Bronchial smooth muscle cell (primary cell): ENCODE measurements at places on chromosomes 2 and 18. TPM values are rescaled to one million over a fixed set of nuclear protein-coding genes. Genes with fewer than 3 reads are reported as not detected.

Gene MOGAT1
- total RNA-seq: not detected in 2 replicates

Gene TMEM169
- 0.16 and 0.26 TPM in 2 replicates for total RNA-seq

Gene MGAT5
- total RNA-seq: 27.6 and 29.4 TPM in 2 replicates

Gene TACR1
- 0.16 TPM in 1 of 2 replicates, not detected in the other for total RNA-seq

Gene CCDC148
- total RNA-seq: 0.60 and 0.63 TPM in 2 replicates

Gene ELMOD3
- 14.2 and 18.3 TPM in 2 replicates for total RNA-seq

Gene ASB18
- total RNA-seq: not detected in 2 replicates

Gene KCNG2
- total RNA-seq: 0.32 and 1.9 TPM in 2 replicates

Gene ARHGAP28
- total RNA-seq: 0.32 and 5.0 TPM in 2 replicates

Gene DLX2
- 0.09 and 0.32 TPM in 2 replicates for total RNA-seq

Gene C2orf72
- total RNA-seq: 0.09 TPM in 1 of 2 replicates, not detected in the other

Gene ERFE
- 0.32 and 1.3 TPM in 2 replicates for total RNA-seq

Gene CMPK2
- 0.17 and 0.47 TPM in 2 replicates for total RNA-seq

Gene CABLES1
- total RNA-seq: 16.8 and 20.5 TPM in 2 replicates

Gene DPP10
- total RNA-seq: not detected in 2 replicates

Gene DSG4
- total RNA-seq: not detected in 2 replicates

Gene THSD7B
- not detected in 2 replicates for total RNA-seq

Gene DIPK1C
- not detected in 2 replicates for total RNA-seq

Gene TTR
- not detected in 2 replicates for total RNA-seq

Gene ACTR3
- total RNA-seq: 120 and 240 TPM in 2 replicates

Gene CD8B2
- not detected in 2 replicates for total RNA-seq

Gene HOXD4
- not detected in 2 replicates for total RNA-seq

Gene MTA3
- 23.7 and 27.7 TPM in 2 replicates for total RNA-seq

Gene MC5R
- total RNA-seq: not detected in 2 replicates

Gene SERPINB3
- total RNA-seq: 0.09 TPM in 1 of 2 replicates, not detected in the other

Gene MYO3B
- total RNA-seq: 0.09 and 0.16 TPM in 2 replicates

Gene ZDBF2
- 6.2 and 7.6 TPM in 2 replicates for total RNA-seq

Gene CCL20
- total RNA-seq: not detected in 2 replicates

Gene ALLC
- total RNA-seq: not detected in 2 replicates

Gene APOB
- under 0.01 TPM in 1 of 2 replicates, not detected in the other for total RNA-seq

Gene MTCL1
- total RNA-seq: 32.9 and 46.7 TPM in 2 replicates

Gene POMC
- 1.4 TPM in 1 of 2 replicates, not detected in the other for total RNA-seq

Gene MYO7B
- not detected in 2 replicates for total RNA-seq

Gene PLB1
- total RNA-seq: 2.5 and 3.9 TPM in 2 replicates

Gene SERPINB10
- total RNA-seq: not detected in 2 replicates

Gene SLC16A14
- total RNA-seq: 1.7 and 6.1 TPM in 2 replicates

Gene TMEM163
- total RNA-seq: not detected in 2 replicates

Gene NEU2
- not detected in 2 replicates for total RNA-seq

Gene ABCB11
- under 0.01 and 0.26 TPM in 2 replicates for total RNA-seq

Gene SPATA3
- total RNA-seq: not detected in 2 replicates
